IPS DF 6.9 (cell line): ENCODE measurements at places on chromosomes 3 and 15.
A peak's percentile ranks its signal among the peaks of the same experiment; 100 is the strongest.

DNA sequence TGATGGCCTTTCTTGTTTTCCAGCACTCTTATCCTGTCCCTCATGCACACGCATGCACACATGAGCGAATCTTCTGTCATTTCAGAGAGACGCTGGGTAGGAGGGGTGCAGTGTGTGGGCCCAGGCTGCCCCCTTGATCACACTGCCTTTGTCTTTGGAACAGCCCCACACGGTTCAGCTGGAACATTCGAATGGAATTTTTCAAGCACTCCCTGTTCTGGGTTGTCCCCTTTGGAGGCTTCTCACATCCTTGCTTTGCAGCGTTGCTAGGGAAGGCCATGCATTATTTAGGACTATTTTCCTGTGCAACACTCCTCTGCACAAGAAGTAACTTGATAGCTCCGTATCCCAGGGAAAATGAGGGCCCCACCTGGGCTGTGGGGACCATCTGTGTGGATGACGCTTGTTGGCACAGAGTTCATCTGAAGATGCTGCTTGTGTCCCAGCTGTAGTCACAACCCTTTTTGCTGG is 78.4 kb downstream of the SPSB4 start:
- DNase-seq, result no peak

- DNase-seq, result peak; percentile 55
Measured at GRCh38 chr15:101201411-101202174, 50.3 kb downstream of the CHSY1 start.

- no peak for DNase-seq
Measured at GRCh38 chr3:163971861-163972260, 1106.4 kb downstream of the SI start.

- DNase-seq, result no peak
Measured at GRCh38 chr3:72088486-72089025, 303.6 kb upstream of the PROK2 start.

DNA sequence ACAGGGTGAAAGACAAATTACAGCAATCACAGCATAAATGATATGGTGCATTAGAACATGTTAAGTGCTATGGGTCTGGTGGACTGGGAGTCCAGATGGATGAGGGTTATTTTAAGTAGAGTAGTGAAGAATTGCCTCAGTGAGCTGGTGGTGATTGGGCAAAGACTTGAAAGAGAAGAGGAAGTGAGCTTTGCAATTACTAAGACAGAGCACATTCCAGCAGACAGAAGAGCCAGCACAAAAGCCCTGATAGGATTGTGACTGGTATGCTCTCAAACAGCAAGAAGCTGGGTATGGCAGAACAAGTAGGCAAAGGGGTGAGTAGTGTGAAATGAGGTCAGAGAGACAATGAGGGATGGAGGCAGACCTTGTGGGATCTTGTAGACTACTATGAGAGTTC is 2.1 kb upstream of the ACKR4 start:
- no peak for DNase-seq

GRCh38 chr3:124605781-124606579 is 124.3 kb upstream of the UMPS start:
- no peak for DNase-seq

- no peak for DNase-seq
Measured at GRCh38 chr15:63986185-63986680, 60.1 kb downstream of the DAPK2 start.
